Stimulated activated naive CD8-positive, alpha-beta T cell treated with anti-CD3 and anti-CD28 coated beads, Interleukin-15, amount 100 ng/mL, for 72 hours (primary cell): ENCODE measurements at places on chromosomes 5 and 9.

DNA sequence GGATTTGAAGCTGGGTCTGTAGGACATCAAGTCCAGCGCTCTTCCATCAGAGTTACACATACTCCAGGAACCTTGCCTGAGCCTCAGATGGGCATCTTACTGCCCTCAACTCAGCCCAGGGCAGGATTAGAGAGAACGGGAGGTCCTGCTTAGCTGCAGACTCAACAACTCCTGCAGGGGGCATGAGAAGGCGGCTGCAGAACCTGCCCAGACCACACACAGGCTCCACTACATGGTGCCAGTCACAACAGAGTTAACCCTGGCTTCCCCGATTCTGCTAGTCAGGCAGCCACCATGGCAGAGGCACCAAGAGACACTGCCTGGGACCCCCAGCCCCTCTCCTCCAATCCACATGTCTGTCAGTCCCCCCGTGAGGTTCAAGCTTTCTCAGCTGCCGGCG is 23.9 kb upstream of the CPLX2 start:
- DNase-seq = no peak

DNA sequence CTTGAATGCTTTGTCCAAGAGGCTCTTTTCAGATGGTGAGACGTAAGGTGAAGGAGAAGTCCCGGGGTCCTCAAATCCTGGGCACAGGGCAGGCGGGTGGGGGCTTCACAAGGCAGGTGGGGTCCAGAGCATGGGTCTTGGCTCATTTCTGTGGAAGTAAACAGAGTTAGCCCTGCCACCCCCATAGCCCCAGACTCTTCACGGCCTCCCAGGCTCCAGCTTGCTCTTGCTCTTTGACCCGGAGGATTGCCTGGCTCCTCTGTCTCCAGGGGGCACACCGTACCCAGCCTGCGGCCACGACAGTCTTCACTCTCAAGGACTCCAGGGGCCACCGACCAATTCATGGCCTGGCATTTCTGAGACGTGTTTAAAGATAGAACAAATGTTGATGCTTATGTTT is 28.8 kb upstream of the POMT1 start:
- no peak for DNase-seq

GRCh38 chr5:134125039-134126015 is 10.8 kb downstream of the TCF7 start:
- DNase-seq = no peak

GRCh38 chr5:128536254-128537220 is 1.5 kb downstream of the FBN2 start:
- no peak for DNase-seq

DNA sequence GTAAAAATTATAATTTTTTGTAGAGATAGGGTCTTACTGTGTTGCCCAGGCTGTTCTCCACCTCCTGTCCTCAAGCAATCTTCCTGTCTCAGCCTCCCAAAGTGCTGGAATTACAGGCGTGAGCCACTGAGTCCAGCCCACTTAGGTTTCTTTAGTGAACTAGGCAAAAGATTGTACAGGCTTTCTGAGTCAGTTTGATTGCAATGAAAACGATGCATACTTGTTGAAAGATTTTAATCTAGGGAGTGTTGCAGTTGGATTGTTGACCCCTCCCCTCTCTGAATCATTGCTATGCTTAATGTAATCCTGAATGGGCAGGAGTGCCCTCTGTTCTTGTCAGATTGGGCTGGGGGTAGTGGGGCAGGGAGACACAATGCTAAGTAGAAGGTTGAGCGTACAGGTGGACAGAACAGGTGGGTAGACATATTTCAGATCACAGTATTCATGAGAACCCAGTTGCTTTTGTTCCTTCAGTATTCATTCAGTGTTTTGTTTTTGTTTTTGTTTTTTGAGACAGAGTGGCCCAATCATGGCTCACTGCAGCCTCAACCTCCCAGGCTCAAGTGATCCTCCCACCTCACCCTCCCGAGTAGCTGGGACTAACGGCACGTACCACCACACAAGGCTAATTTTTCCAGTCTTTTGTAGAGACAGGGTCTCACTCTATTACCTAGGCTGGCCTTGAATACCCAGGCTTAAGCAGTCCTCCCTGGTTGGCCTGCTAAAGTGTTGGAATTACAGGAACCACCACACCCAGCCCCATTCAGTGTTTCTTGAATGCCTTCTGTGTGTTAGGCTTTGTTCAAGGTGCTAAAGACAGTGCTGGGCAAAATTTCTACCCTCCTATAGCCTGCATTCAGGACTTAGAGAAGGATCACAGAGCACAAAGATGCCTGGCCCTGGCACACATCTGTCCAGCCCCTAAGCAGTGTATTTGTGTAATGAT is 70.1 kb downstream of the KIAA1958 start:
- DNase-seq = no peak

GRCh38 chr5:87524217-87524616 is 111.5 kb upstream of the CCNH start:
- DNase-seq = no peak
